ENCODE measurements at places on chromosomes 5 and 9.

GRCh38 chr5:158679221-158679641, 420.5 kb downstream of the EBF1 start:
- no peak for DNase-seq

DNA sequence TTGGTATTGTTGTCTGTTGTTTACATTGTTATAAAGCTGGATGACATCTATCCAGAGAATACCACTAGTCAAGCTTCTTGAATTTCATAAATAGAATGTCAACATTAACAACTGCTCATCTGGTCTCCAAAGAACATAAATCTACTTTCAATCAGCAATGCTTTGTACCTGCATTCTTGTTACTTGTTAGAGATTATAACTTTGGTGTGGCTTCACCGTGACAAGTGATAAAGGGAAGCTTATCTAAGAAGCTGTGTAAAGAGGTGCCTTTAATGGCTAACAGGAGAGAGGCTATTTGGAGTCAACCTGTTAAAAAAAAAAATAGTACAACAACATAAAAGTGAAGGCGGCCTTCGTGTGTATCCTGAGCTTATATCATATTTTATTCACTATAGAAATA, 41.8 kb downstream of the MUSK start:
- no peak for DNase-seq

GRCh38 chr9:31612336-31613030, 772.0 kb upstream of the ACO1 start:
- no peak for DNase-seq

DNA sequence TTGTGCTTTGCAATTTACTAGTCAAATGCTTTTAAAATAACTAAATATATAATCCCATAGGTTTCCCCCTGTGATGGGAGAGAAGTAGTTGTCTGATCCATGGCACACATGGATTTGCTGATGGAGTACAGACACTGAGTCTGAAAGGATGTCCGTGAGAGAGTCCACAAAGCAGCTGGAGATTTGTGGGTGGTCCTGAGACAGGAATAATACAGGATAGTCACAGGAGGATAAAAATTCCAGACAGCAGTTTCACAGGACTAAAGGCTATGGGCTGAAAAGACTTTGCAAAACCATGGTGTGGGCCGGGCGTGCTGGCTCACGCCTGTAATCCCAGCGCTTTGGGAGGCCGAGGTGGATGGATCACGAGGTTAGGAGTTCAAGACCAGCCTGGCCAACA, 58.7 kb upstream of the ZFR start:
- no peak for DNase-seq

DNA sequence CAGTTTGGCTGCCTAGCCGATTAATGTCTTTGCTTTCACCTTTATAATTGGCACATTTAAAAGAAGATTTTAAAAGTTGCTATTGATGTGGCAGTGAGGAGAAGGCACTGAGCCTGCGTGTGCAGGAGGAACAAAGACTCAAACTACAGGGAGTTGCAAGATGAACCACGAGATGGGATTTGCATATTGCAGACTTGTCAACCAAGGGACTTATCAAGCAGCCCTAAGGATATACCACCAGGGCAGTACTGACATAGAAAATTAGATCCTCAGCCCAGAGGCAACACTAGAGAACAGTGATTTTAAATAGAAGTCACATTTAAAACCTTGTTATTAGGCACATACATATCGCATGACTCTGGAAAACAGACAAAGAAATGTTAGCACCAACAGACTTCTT, 342.6 kb downstream of the GLIS3 start:
- DNase-seq: no peak

DNA sequence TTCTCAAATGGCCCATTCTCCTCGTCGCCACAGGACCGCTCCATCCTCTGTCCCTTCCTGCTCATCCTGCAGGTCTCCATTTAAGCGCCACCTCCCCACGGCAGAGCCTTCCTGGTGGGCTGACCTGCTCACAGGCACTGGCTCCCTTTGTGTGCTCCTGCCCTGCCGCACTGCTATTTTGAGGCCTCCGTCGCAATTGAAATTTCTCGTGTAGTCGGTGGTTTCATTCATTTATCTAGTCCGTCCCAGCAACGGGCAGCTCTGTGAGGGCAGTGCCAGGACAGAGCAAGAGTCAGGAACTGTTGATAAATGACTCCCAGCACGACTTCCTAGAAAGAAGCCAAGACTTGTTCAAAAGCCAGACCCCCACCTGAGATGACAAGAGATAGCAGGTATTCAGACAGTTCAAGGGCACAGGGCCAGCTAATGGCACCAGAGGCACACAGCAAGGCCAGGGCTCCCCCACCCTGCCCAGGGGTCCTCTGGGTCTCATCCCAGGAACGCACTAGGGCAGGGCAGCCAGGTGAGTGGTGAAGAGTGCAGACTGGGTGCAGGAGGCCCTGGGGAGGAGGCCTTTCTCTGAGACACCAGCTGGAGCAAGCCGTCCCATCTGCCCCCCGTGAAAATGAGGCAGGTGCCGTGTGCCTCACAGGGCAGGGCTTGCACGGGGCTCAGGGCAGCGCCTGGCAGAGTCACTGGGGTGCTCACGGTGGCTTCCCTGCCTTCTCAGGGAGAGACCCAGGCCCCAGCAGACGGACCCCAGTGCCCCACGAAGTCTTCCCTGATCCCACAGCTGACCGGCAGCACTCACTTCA, 36.9 kb downstream of the FAM78A start:
- no peak for DNase-seq

All from stimulated activated CD4-positive, alpha-beta T cell treated with anti-CD3 and anti-CD28 coated beads, Interleukin-1b, Interleukin-23, amount 100 ng/mL, for 4 hours (primary cell).